Prostate gland (tissue), 2 donors: ENCODE measurements at places on chromosomes 1 and 21.
A peak's percentile ranks its signal among the peaks of the same experiment; 100 is the strongest.

DNA sequence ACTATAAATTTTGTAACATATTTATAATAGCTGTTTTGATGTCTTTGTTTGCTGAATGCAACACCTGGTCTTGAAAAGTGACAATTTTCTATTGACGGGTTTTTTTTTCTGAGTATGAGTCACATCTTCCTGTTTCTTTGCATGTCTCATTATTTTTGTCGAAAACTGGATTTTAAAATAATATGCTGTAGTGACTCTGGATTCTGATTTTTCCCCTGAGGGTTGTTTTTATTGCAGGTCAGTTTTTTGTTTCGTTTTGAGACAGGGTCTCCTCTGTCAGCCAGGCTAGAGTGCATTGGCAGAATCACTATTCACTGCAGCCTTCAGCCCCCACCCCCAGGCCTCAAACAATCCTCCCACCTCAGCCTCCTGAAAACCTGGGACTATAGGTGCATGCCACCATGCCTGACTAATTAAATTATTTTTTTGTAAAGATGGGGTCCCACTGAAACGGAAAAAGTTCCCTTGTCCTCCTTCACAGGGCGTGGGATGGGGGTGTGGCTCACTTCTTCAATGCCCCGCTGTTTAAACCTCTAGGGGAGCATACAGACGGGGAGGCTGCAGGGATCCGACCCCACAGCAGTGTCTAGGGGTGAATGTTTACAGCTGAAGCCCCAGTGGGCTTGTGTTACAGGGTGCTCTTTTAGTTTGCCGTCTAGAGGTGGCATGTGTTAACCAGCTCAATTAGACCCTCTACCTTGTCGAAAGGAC lies 11.3 kb upstream of the PPIE start:
- no peak for DNase-seq
- peaks cover 5% of the 10 kb centered on the region for H3K27me3 ChIP-seq
- H3K27ac ChIP-seq = no peak overlapping the region
- no peaks in the 10 kb centered on the region for H3K36me3 ChIP-seq
- H3K4me3 ChIP-seq = no peak overlapping the region

DNA sequence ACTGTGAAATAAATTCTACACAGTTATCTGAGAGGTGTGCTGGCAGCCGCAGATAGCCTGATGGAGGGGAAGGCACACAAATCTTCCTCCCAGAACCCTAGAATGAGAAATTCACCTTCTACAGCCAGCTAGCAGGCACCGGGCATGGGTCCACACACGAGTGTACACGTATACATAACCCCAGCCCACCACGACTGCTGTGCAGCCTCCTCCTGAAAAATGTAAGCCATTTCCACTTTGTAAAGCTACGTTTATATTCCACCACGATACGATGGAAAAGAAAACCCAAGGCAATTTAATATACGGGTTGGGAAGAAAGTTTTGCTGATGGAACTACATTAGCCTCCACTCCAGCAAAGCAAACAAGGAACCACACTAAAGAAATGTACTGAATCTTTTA lies 1.8 kb downstream of the BTG3 start:
- H3K4me3 ChIP-seq = peak overlapping the region; percentile 70
- H3K27ac ChIP-seq = peak overlapping the region; percentile 86
- no peaks in the 10 kb centered on the region for H3K27me3 ChIP-seq
- DNase-seq = peak; percentile 21
- no peaks in the 10 kb centered on the region for H3K36me3 ChIP-seq

DNA sequence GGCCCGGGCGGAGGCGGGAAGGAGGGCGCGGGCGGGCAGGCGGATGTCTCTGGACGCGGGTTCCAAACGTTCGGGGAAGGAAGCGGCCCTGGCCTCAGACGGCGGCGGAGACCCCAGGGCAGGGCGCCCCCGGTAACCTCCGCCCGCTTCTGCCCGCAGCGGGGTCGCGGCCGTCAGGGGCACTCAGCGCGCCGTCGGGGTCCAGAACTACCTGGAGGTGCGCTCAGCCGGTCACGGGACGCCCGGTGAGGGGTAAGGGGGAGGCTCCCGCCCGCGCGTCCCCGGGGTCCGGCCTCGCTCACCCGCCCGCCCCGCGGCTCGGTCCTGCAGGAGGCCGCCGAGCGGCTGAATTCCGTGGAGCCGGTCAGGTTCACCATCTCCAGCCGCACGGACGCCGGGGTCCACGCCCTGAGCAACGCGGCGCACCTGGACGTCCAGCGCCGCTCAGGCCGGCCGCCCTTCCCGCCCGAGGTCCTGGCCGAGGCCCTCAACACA lies 406 bp downstream of the PUSL1 start:
- H3K4me3 ChIP-seq = peak overlapping the region; percentile 97
- H3K36me3 ChIP-seq = peaks cover 26% of the 10 kb centered on the region
- DNase-seq = no peak
- peaks cover 40% of the 10 kb centered on the region for H3K4me1 ChIP-seq

- H3K4me1 ChIP-seq = no peaks in the 10 kb centered on the region
- DNase-seq = no peak
- no peaks in the 10 kb centered on the region for H3K36me3 ChIP-seq
These were observed 240.2 kb downstream of the ATG4C start for GRCh38 chr1:63024132-63024531.

- H3K27me3 ChIP-seq = no peaks in the 10 kb centered on the region
- DNase-seq = no peak
- no peak overlapping the region for H3K4me3 ChIP-seq
- no peaks in the 10 kb centered on the region for H3K36me3 ChIP-seq
These were observed 85.0 kb downstream of the GRIK1 start for GRCh38 chr21:29854795-29855194.

DNA sequence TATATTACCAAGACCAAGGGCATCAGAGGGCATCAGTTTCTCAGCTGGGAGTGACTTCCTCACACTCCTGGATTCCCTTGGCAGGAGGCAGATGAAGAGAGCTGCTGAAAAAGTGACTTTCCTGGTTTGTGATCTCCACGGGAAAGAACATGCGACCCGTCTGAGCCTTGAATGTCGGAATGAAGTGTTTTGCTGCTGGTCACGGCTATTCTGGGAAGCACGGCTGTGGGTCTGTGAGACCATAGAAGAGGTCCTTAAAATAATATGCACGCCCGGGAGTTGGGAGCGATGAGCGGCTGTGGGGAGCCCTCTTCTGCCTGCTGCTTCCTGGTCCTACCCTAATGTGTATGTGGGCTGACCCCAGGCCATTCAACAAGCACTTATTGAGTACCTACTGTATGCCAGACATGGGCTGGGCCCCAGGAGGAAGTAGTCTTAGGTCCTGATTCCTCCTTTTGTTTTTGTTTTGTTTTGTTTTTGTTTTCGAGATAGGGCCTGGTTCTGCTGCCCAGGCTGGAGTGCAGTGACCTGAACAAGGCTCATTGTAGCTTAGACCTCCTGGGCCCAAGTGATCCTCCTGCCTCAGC lies 13.2 kb upstream of the UMODL1 start:
- peak overlapping the region; percentile 71 for H3K27ac ChIP-seq
- no peaks in the 10 kb centered on the region for H3K27me3 ChIP-seq
- no peak for DNase-seq
- H3K36me3 ChIP-seq = no peaks in the 10 kb centered on the region
- H3K4me3 ChIP-seq = no peak overlapping the region

DNA sequence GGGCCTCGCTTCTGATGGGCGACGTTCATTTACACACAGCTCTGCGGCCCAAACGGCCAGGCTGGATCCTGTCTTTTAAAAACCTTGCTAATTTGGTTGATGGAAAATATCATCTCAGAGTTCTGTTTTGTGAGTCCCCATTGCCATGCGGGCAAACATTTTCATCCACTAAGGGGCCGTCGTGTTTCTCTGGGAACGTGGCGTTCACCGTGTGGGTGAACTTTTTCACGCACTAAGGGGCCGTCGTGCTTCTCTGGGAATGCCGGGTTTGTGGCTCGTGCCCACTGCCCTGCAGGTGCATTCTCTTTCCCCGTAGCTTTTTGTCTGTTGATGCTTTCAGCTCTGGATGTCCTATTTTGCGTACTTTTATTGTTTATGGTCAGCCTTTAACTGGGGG lies 6.8 kb downstream of the COL18A1 start:
- DNase-seq = no peak
- H3K27me3 ChIP-seq = no peaks in the 10 kb centered on the region
- H3K4me3 ChIP-seq = no peak overlapping the region
- H3K4me1 ChIP-seq = peaks cover 10% of the 10 kb centered on the region
- H3K36me3 ChIP-seq = no peaks in the 10 kb centered on the region
- no peak overlapping the region for H3K27ac ChIP-seq

- H3K27me3 ChIP-seq = no peaks in the 10 kb centered on the region
- H3K4me3 ChIP-seq = no peak overlapping the region
- no peaks in the 10 kb centered on the region for H3K36me3 ChIP-seq
- H3K4me1 ChIP-seq = peaks cover 1% of the 10 kb centered on the region
- H3K27ac ChIP-seq = no peak overlapping the region
- no peak for DNase-seq
These were observed 172.5 kb downstream of the CTH start for GRCh38 chr1:70583522-70583921.

- no peaks in the 10 kb centered on the region for H3K27me3 ChIP-seq
- H3K4me3 ChIP-seq = no peak overlapping the region
- DNase-seq = no peak
- no peaks in the 10 kb centered on the region for H3K36me3 ChIP-seq
These were observed 112.1 kb downstream of the KCTD3 start for GRCh38 chr1:215679231-215679630.

DNA sequence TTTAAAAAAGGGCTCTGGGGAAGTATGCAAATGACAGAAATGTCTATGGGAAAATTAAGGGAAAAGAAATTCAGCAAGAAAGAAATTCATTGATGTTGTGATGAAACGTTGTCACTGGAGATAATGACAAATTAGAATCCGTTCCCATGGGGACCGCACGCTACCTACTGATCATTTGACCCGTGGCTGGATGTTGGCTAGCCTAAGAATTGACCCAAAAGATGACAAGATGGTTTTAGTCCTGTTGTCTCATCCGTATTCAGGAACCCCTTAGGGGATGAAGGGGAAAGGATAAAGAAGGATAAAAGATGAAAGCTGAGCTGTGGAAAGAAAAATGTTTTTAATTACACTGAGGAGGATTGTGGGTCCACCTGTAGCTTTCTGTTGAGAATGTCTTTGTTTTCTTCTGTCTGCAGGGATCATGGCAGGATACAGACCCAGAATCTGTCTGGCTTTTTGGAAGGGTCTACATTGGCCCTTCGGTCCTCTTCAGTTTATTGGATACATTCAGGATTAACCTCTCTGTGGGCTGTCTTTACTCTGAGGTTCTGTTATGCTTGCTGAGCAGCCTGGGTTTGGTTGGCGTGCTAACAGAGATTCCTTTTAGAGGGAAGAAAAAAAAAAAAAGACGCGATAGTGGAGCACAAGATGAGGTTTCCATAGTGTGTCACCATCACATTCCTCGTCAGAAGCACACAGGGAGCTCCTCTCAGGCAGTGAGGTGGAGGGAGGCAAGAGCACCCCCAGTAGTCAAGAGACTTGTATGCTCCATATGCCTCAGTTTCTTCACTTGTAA lies 106.2 kb downstream of the CACHD1 start:
- no peaks in the 10 kb centered on the region for H3K27me3 ChIP-seq
- no peak for DNase-seq
- H3K4me1 ChIP-seq = no peaks in the 10 kb centered on the region
- no peak overlapping the region for H3K27ac ChIP-seq
- no peak overlapping the region for H3K4me3 ChIP-seq

DNA sequence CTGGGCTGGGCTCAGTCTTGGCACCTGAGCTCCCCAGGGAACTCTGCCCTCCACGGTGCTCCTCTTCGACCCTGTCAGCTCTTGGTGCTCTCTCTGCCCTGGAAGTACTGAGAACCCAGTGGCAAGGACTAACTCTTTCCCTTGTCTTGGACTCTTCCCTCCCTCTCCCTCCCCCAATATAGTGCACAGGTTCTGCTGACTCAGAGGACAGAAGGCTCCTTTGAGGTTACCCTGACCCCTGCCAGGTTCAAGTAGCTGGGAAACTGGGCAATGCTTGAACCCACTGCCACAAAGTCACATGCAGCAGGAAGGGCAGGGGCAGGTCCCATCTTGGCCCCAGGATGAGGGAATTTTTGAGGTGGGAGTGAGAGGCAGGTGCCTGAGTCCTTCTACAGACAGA lies 20.3 kb downstream of the KCNQ4 start:
- H3K27me3 ChIP-seq = no peaks in the 10 kb centered on the region
- DNase-seq = no peak
- no peaks in the 10 kb centered on the region for H3K36me3 ChIP-seq
- H3K27ac ChIP-seq = no peak overlapping the region

DNA sequence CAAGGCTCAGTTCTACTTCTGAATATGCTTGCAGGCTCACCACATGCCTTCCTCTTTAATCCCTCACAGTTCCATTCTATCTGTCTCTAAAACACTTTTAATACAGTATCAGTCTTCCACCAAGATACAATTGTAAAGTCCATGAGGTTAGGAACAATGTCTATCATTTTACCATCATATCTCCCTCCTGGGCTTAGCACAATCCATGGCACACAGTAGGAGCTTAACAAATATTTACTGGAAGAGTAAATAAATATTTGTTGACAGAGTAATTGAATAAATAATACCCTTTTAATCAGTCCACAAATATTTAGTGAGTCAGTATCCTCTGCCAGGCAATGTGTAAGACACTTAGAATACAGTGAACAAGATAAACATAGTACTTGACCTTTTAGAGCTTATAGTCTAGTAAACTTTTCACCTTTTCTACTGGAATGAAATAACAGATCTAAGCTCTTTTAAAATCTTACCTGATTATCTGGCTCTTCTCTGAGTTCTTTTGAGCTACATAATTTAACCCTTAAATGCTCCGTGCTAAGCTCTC lies 12.7 kb upstream of the GADD45A start:
- no peaks in the 10 kb centered on the region for H3K27me3 ChIP-seq
- H3K4me3 ChIP-seq = no peak overlapping the region
- H3K27ac ChIP-seq = no peak overlapping the region
- no peaks in the 10 kb centered on the region for H3K4me1 ChIP-seq

- H3K4me1 ChIP-seq = no peaks in the 10 kb centered on the region
- no peaks in the 10 kb centered on the region for H3K36me3 ChIP-seq
- H3K27ac ChIP-seq = no peak overlapping the region
- H3K27me3 ChIP-seq = no peaks in the 10 kb centered on the region
- no peak overlapping the region for H3K4me3 ChIP-seq
These were observed 138.8 kb upstream of the USP24 start for GRCh38 chr1:55353707-55354620.
